Foreskin fibroblast (primary cell): ENCODE measurements at places on chromosomes 16 and 17.

DNA sequence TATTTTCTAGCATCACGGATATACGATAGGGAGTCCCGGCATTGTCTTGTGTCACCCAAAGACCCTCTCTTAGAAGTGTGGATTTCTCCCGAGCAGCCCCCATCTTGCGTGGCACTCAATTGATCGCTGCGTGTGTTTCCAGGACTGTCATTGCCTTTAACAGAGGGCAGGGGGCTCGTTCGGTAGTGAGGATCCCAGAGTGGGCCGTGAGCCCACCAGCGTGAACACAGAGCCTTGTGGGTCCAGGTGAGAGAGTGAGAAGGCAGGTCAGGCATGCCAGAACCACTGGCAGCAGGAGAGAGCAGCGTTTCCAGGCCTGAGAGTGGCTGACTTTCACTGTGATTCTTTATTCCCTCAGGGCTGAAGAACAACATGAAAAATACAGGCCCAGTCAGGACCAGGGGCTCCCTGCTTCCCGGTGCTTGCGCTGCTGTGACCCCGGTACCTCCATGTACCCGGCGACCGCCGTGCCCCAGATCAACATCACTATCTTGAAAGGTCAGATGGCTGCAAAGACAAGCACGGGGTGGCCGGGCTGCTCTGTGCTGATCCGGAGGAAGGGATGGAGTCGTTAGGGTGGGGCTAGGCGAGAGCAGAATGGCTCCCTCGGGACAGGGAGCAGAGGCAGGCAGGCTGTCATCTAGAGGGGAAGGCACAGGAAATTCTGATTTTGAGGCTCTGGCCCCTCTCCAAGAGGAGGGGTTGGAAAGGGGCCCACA lies 22.4 kb downstream of the C1QTNF1 start:
- DNase-seq: no peak

- DNase-seq: no peak
Observed at GRCh38 chr17:30267625-30268024, 24.1 kb downstream of the BLMH start.

DNA sequence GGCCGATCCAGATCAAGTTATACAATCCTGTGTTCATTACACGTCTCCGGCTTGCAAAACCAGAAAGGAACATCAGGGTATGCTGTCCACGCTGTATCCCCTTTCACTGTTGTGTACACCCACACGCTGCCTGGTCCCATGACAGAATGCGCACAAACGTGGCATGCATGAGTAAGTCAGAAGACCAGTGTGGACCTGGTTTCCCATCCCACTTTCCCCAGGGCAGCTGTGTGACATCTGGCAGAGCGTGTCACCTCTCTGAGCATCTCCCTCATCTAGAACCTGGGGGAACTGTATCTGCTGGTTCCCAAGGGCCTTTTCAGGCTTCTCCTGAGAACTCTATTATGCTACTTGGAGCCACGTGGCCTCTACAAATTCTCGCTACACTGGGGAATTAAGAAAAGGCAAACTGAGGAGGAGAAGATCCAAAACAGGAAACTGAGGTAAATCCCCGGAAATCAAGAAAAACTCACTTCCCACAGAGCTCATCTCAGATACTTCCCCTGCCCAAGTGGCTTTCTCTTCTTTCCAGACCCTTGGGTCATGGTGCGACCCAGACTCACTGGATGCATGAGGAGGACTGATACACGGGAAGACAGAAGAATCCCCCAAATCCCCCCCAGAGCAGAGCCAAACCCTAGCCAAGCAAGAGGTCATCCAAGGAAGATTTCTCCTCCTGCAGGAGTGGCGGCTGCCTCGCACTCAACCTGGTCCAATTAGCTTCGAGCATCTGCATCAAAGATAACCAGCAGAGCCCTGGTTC lies 139.3 kb downstream of the GAS7 start:
- DNase-seq: peak; percentile 8

GRCh38 chr17:44820631-44821212 lies 9.4 kb downstream of the GJC1 start:
- DNase-seq: peak; percentile 91
